Tibial nerve (tissue), 4 donors: ENCODE measurements at places on chromosomes 12 and 14. TPM values are rescaled to one million over a fixed set of nuclear protein-coding genes. Genes with fewer than 3 reads are reported as not detected.

NR1H4 gene
- total RNA-seq = not detected

P2RX2 gene
- not detected for total RNA-seq

CRIP2 gene
- 161 TPM for total RNA-seq

SLCO1B1 gene
- total RNA-seq = not detected

ZFP36L1 gene
- 430 TPM for total RNA-seq

ASIC1 gene
- total RNA-seq = 2.9 TPM

OR4N2 gene
- total RNA-seq = not detected

NXPH4 gene
- not detected for total RNA-seq

ACOT6 gene
- total RNA-seq = not detected

KLRF1 gene
- not detected for total RNA-seq

ASCL1 gene
- total RNA-seq = not detected

AKAP6 gene
- 2.1 TPM for total RNA-seq

GZMB gene
- total RNA-seq = not detected

SLC17A8 gene
- not detected for total RNA-seq

DICER1 gene
- total RNA-seq = 94.8 TPM

NDRG2 gene
- 775 TPM for total RNA-seq

LRFN5 gene
- total RNA-seq = 8.0 TPM

PKP2 gene
- 40.4 TPM for total RNA-seq

DNA sequence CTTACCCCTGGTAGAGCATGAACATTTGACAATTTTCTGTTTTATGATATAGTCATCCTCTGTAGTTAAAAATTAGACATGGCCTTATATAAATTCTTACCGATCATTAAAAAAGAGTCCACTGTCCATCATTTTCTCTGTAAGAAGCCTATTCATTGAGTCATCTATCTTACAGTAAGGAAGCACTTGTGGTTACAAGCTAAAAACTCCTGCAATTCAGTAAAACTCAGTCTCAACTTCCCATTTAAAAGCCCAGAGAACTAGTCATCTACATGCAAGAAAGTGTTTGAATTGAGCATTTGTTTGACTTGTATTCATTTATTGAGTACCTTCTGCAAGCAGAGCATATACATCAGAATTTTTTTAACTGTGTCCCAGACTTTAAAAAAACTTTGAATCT is 63.3 kb downstream of the GTF2A1 start:
- no peak for DNase-seq

DNA sequence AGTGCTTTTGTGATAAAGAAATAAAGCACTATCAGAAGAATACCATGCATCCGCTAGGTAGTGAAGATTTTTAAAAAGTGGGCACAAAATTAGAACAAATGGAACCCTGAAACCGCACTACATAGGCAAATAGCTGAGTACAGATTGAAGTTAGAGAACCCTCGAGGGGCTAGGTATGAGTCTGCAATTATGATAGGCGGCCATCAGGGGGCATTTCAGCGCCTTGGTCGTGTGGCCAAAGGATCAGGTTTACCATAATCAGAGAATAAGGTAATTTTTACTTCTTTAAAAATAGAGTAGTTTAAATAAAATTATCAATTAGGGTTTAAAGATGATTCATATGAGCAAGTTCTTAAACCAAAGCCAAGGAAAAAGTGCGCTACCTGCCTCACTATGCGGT is 129.8 kb downstream of the TMX1 start:
- DNase-seq = no peak

DNA sequence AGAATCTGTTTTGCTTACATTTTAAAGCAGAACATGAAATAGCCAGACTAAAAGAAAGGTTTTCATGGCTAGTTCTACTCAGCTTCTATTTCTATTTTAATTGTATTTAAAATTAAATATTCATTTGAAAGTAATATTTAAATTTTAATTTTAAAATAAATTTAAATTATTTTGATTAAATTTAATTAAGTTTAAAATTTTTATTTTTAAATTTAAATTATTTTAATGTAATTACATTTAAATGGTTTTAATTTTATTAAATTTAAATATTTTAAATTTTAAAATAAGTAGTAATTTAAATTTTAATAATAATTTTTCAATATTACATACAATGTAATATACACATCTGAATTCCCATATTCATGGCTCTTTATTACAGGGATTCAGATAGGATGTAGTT is 17.3 kb upstream of the KCNK10 start:
- no peak for DNase-seq

DNA sequence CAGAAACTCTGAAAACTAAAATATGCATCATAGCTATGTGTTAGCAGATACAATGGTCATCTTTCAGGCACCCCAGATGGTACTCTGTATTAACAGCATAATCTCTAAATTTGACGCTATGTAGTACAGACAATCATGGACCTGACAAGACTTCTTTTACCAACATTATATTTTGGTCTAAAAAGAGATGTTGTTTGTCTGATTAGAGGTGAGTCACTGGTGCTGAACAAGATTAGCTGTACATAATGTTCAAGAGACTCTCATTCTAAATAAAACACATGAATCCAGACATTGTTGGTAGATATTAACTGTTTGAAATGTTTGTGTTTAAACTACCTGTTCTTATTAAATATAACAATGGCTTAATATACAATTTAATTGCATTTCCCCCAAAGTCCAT is 146.4 kb upstream of the LMNTD1 start:
- DNase-seq = no peak

- peak; percentile 77 for DNase-seq
These were observed 57.6 kb downstream of the NCOR2 start for GRCh38 chr12:124509676-124510300.

DNA sequence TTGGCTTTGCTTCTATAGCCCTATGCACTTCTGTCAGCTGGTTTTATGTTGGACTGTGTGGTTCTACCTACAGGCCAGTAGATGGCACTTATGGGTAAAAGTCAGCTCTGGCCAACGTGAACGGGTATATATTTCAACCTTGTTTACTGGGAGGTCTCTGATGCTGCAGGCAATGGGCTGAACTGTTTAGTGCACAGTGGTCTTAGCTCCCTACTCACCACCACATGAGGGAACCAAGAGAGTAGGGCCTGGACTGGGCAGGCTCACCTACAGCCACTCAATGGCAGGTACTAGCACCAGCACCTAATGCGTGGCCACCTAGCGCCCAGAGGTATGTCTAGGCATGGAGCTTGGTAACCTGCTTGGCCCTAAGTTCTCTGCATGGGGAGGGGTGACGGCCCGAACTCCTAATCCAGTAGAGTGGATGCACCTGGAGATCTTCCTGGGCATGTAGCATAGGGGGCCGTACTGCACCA is 481.8 kb downstream of the TMEM117 start:
- DNase-seq = no peak

DNA sequence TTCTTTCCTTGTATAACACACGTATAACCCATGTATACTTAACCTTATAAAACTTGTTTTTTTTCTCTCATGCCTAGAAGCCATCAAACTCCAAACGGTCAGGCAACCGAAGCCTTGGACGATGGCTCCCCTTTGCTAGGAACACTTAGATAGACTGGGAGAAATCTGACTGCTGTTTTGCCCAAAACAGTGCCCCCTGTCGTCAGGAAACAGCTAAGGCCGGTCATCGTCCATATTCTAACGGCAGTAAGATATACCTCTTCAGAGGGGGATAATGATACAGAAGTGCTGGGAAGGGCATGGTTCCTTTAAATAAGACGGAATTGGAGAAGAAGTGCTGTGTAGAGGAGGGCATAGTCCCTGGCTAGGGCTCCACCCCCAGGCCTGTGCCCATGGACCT is 130.5 kb downstream of the SLC41A2 start:
- no peak for DNase-seq

- no peak for DNase-seq
These were observed 73.4 kb upstream of the EEA1 start for GRCh38 chr12:93002293-93003054.

- DNase-seq = no peak
These were observed 612 bp downstream of the PHC1 start for GRCh38 chr12:8914716-8915526.

- no peak for DNase-seq
These were observed 350.8 kb downstream of the EMP1 start for GRCh38 chr12:13547283-13547682.

GRCh38 chr14:32722631-32723183 is 216.0 kb upstream of the NPAS3 start:
- no peak for DNase-seq

- DNase-seq = peak; percentile 71
These were observed 11.6 kb downstream of the TMEM30B start for GRCh38 chr14:61269321-61270083.

- DNase-seq = no peak
These were observed 220.1 kb downstream of the NAV3 start for GRCh38 chr12:78050790-78051189.

- no peak for DNase-seq
These were observed 88.1 kb upstream of the DHRS4 start for GRCh38 chr14:23865502-23865901.

DNA sequence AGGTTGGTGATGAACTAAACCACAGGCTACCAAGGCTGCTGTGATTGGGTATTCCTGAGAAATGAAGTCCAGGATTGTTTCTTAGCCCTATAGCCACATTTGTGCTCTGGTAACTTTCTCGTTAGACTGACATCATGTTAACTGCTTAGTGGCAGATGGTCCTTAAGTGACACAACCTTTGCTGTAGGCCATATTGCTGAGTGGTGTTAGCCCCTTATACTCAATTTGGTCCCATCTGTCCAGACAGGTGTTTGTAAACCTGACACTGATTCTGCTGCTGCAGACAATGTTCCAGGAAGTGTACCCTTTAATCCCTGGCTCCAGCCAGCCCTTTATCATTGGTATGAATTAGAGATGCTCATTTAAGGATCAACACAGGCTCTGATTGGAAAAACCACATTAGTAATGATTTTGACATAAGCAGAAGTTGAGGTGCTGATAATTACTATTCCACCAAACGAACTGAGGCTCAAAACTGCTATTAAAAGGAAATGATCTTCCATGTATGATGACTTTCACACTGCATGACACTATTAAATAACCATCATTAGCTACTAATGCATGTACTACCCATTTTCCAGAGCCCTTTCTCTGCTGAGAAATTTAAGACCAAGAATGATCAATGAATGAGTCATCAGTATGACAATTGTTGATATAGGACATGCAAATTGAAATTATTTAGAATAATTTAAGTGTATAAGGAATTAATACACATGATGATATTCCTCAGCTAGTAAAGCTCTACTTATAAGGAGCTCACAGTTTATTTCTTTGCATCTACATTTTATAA is 3.6 kb upstream of the SSTR1 start:
- DNase-seq = no peak

GRCh38 chr12:66960704-66961690 is 282.1 kb upstream of the GRIP1 start:
- DNase-seq = no peak

- no peak for DNase-seq
These were observed 48.5 kb upstream of the RIMBP2 start for GRCh38 chr12:130764475-130765185.

- DNase-seq = no peak
These were observed 168.2 kb downstream of the ACSS3 start for GRCh38 chr12:81245907-81246570.

- no peak for DNase-seq
These were observed 131.6 kb downstream of the PPFIA2 start for GRCh38 chr12:81627336-81628189.

- DNase-seq = no peak
These were observed 81.1 kb upstream of the RFLNA start for GRCh38 chr12:124213666-124214347.

GRCh38 chr12:115956659-115957058 is 320.8 kb downstream of the MED13L start:
- DNase-seq = no peak

DNA sequence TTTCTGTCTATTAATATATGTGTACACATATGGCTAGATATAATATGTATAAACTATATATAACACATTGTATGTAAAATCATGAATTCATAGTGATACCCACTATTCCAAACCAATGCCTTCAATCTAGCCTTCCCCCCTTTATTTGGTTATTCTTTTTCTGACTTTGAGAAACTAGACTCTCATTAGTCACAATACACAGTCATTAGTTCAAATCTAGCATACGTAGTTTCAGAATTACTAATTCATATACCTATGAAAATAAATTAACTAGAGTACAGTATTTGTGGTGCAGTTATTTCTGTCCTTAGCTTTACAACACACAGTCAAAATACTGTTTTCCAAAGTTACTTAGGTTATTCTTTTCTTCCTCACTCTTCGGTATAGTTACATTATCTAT is 268.2 kb downstream of the DPF3 start:
- no peak for DNase-seq

GRCh38 chr14:64758025-64758521 is 53.8 kb downstream of the PLEKHG3 start:
- no peak for DNase-seq

- DNase-seq = no peak
These were observed 42.7 kb downstream of the GPHB5 start for GRCh38 chr14:63276016-63276415.

- DNase-seq = no peak
These were observed 44.7 kb downstream of the NOC4L start for GRCh38 chr12:132188916-132189325.

- no peak for DNase-seq
These were observed at the start of gene GPR84 for GRCh38 chr12:54364413-54364812. Gene GPR84, minus strand, starts transcription at chr12:54364486. Its CDS starts 635 bp downstream, at chr12:54363851.

- no peak for DNase-seq
These were observed 1.1 kb upstream of the ACTR6 start for GRCh38 chr12:100199347-100200149.

DNA sequence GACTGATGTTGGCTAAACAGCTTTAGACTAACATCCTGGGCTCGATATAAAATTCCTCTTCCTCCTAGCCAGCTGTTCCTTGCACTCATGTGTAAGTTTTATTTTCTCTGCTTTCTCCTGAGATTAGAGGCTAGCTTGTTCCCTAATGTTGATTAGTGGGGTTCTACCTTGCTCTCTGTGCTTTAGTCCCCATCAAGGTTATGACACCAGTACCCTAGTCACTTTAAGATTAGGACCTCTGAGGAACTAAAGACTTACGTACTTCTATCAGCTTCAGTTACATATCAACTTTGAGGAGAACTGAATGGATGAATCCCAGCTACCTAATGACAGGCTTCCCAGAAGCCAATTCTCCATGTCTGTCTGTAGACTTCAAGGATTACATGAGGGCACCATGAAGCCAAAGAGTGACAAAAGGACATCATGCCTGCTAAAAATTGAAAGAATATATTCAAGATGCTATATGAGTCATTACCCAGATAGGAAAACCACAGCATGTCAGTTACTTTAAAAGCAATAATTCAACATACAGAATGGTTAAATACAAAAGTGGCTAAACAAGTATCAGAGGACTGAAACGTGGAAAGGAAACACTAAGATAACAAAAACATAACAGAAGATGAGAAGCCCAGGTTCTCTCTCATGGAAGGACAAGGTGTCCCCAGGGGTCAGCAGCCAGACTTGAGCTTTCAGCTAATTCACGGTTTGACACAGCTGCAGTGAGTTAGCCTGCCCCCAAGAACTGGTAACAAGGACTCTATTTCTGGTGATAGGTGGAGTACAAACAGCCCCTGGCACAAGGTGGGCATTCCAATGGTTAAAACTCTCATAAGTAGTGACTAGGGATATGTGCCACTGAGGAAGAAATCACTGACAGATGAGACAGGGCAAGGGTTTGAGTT is 20.4 kb downstream of the ADAM20 start:
- DNase-seq = no peak

DNA sequence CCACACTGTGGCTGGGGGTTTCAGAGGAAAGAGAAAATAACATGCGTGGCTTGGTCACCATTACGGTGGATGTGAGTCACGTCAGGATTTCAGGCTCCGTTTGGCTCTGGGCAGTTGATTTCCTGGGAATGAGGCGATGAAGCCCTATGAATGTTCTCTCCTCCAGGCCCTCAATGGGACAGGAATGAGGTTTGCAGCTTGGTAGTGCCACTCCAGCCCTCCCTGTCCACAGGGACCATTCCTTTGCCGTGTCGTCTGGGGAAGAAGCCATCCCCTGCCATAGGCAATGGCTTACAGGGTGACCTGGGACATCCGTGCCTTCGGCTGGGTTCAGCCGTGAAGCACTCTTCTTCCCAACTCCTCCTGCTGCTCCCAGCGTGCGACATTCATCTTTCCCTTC is 95.0 kb downstream of the FBXL14 start:
- no peak for DNase-seq
